ENCODE measurements at places on chromosomes 13 and 19. TPM values are rescaled to one million over a fixed set of nuclear protein-coding genes. Genes with fewer than 3 reads are reported as not detected.

DNA sequence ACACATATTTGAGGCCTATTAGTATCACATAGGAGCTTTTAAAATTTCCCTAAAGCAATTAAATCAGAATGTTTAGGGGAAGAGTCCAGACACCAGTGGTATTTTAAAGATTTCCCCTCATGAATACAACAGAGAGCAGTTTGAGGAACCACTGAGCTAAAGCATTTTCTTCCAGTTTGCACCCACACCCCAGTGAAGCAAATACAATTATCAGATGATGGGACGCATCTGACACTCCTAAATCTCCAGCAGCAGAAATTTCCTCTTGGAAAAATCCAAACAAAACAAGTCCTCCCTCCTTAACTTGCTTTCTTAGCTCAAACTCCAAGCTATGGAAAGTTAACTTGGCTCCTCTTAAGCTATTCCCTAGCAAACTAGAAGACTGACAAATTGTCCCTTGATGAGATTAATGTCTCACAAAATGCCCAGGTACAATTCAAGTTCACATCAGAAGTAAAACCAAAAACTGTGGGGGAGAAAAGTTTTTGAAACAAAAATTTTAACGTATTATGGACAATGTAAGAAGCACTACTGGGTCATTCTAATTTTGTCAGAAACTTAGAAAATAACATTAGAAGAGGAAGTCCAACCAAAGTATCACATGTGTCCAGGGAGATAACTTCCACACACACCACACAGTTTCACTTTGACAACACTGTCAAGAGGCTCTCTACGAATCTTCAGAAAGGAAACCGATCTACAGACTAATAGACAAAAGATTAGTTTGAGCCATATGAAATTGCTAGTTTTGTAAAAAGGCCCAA is 74.1 kb downstream of the ABCC4 start:
- no peak for DNase-seq

DNA sequence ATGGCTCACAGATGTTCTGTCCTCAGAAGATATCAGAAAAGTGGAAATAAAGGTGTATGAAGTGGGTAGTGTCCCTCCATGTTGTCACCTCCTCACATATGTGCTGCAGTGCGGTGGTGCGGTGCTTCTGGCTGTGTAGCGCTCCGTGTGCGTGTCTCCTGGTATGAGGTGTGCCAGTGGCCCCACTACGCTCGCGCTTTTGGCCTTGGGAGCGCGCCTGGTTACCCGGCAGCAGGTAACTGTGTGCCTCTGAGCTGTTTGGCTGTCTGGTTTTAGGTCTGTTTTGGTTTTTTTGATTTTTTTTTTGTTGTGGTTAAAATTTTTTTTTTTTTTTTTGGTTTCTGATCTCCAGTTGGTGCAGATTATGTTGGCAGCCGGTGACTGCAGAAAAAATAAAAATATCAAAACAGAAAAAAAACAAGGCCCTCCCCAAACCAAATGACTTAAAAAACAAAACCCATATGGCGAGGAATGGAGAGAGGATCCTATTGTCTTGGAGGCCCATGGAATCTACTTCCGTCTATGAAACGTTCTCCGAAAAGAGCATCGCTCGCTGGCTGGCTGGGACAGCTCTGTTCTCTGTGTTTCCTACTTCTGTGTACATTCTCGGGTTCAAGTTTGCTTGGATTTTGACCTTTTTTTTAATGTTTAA is 7.9 kb downstream of the HNRNPL start:
- DNase-seq: no peak

DNA sequence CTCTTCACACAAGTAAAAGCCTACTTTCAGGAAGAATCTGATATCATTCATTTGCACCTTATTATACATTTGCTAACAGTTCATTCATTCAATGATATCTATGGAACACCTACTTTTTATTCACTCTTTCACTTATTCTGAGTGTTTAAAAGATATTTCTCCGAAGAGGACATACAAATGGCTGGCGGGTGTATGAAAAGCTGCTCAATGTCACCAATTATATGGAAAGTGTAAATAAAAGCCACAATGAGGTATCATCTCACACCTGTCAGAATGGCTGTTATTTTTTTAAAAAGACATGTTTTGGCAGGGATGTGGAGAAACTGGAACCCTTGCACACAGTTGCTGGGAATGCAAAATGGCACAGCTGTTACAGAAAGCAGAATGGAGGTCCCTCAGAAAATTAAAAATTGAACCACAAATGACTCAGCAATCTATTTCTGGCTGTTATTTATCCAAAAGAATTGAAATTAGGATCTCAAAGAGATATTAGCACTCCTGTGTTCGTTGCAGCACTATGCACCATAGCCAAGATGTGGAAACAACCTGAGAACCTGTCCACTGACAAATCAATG is 127.6 kb upstream of the IRS2 start:
- DNase-seq: no peak

Gene CCDC169
- total RNA-seq: 3.3 TPM

DNA sequence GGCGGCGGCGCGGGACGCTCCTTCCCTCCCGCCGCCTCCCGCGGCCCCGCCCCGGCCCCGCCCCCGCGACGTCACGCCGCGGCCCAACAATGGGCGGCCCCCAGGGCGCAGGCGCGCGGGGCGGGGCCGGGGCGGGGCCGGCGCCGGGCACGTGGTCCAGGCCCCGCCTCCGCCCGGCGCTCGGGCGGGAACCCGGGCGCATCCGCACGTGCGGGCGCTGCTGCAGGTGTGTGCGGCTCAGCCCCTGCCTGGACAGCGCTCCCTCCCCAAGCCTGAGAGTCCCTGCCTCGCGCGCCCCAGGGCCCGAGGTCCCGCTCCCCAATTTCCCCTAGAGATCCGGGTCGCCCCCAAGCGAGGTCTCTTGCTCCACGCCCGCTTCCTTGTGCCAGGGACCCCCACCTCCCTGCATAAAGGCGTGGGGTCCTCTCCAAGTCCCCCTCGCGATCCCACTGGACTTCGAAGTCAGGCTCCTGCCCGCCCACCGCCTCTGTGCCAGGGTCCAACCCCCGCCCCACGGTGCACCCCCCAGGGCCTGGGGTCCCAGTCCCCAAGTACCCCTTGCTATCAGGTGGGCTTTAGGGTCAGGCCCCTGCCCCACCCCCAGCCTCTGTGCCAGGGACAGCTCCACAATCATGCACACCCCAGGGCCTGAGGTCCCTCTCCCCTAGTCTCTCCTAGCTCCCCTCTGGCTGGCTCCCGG is at the start of gene MEX3D:
TSS of gene MEX3D (minus strand) at position 6 of the 700 bp plus-strand sequence. CDS start 267 bp downstream, outside the sequence.
- peak; percentile 43 for DNase-seq
